ENCODE measurements at places on chromosomes 13 and 19.
A peak's percentile ranks its signal among the peaks of the same experiment; 100 is the strongest.

DNA sequence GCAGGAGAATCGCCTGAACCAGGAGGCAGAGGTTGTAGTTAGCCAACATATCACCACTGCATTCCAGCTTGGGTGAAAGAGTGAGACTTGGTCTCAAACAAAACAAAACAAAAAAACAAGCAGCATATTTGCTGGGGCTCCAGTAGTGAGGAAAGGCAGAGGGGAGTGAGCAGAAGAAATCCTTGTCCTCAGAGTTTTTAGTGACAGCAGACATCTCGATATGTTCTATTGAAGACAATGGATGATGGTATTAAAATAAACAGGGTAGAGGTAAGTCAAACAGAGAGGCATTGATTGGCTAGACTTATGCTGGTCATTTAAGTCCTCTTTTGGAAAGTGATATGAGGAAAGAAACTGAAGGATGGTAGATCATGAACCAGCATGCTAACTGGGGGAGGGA lies 19.0 kb downstream of the NLRP7 start:
- DNase-seq: no peak

GRCh38 chr13:76338003-76338402 lies 548.2 kb downstream of the KCTD12 start:
- DNase-seq: no peak

GRCh38 chr19:4914736-4915501 lies 5.6 kb downstream of the UHRF1 start:
- DNase-seq: no peak

- DNase-seq: no peak
Measured at GRCh38 chr13:36382030-36382429, 35.8 kb upstream of the SPART start.

GRCh38 chr13:68030152-68030809 lies 800.1 kb upstream of the PCDH9 start:
- DNase-seq: no peak

DNA sequence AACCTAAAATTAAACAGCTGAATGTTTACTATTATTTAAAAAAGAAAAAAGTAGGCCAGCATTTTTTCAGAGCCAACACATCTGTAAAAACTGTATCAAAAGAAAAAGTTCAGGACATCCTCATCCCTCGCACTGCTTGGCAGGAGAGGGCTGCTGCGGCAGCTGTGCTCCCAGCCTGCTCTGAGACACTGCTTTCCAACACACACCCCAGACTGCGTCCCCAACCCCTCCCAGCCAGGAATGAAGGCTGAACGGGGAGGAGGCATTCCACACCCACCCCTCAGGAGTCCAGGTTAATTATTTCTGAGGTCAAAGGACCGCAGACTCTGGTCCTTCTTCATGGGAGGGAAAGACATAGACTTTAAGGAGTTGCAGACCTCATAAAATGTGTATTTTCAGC lies 43.1 kb downstream of the COL4A1 start:
- DNase-seq: no peak

GRCh38 chr19:36972571-36972970 lies 56.4 kb downstream of the ZNF568 start:
- DNase-seq: no peak

DNA sequence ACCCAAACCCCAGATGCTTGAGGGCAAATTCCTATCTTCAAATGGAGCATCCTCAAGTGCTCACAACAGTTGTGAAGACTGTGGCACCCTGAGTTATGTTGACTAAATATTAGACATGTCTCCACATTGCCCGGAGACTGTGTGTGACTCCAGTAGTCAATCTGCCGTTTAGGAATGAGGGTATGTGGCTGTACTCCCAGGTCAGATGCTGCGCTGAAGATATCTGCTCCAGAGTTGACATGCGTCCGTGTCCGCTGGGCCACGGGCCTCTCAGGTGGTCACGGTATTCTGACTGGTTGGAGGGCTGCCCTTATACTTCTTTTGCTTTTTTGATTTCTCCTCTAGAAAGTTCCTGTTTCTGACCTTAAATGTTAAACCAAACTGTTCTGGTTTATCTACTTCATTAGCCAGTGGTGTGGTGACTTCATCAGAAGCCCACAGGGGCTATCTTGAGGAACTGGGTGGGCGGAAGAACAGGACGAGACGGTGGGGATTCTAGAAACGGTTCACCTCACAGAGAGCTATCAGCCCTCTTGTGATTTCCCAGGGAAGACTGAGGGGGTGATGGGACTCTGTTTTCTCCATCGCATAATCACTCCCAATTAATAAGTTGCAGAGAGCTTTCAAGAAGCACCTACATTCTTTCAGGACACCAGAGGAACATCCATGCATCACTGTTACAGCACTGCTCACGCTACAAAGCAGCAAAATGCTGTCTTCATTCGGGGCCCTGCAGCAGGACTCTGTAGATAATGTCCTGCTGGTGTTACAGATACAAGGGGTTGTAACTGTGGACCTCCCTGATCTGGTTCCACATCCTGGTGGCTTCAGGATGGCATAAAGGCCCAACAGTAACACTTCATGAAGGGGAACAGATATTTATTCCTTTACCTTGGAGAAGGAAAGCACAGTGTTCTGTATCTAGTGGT lies 1.3 kb upstream of the LCP1 start:
- DNase-seq: no peak

DNA sequence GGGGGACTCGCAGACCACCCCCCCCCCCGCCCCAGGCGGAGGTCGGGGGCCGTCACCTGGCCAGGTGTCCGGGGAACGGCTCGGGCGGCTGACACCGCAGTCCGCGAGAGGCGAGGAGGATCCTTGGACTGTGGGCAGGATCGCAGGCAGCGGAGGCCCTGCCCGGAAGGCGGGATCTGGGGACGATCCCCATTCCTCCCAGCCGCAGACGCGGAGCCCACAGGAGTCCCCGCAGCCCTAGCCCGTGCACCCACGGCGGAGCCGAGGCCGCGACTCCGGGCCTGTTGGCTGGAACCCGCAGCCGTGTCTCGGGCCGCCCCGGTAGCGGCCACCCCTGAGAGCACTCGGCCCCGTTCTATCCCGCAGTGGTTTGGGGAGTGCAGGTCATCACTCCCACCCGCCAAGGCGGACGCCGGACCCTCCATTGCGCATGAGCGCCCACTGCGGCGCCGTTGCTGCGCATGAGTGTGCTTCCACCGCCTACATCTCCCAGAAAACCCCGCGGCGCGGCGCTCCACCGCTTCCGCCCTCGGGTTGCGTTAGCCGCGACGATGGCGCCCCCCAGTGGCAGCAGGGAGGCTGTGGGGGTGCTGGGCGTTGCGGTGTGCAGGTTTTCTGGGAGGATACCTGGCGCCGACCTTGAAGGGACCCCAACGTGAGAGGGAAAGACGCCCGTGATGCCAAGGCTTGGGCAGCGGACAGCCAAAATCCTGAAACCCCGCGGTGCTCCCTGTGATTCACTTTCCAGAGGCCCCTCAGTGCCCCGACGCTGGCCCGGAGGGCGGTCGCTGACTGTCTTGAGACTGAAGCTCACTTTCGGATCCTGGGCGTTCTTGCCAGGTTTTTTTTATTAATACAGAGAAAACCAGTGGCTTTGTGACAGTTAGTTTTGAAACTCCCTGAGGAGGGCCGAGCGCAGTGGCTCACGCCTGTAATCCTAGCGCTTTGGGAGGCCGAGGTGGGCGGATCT lies 4.4 kb upstream of the ZNF329 start:
- DNase-seq: peak; percentile 60
